A549 treated with GW870086 at 1 μM for 4 hours (cell line): ENCODE measurements at places on chromosomes 4 and X. TPM values are rescaled to one million over a fixed set of nuclear protein-coding genes. Genes with fewer than 3 reads are reported as not detected.

TRPC3 gene
- total RNA-seq: 0.05 to 0.11 TPM (median 0.06 TPM) in 4 of 5 replicates, not detected in the other

RNF150 gene
- total RNA-seq: 0.13 to 0.42 TPM (median 0.30 TPM) in 5 replicates

IQCM gene
- not detected in 5 replicates for total RNA-seq

TMEM187 gene
- total RNA-seq: 4.8 to 7.7 TPM (median 6.3 TPM) in 5 replicates

TEX11 gene
- total RNA-seq: not detected in 5 replicates

GATA1 gene
- total RNA-seq: not detected in 5 replicates

FATE1 gene
- not detected in 5 replicates for total RNA-seq

GSTCD gene
- total RNA-seq: 3.2 to 7.7 TPM (median 5.8 TPM) in 5 replicates

DKK2 gene
- not detected in 5 replicates for total RNA-seq

DIPK2B gene
- total RNA-seq: not detected in 5 replicates

RHOXF1 gene
- not detected in 5 replicates for total RNA-seq

ITIH6 gene
- total RNA-seq: 0.02 TPM in 1 of 5 replicates, not detected in the others

KLHL4 gene
- total RNA-seq: 5.6 to 7.4 TPM (median 7.0 TPM) in 5 replicates

S100P gene
- 31.8 to 89.1 TPM (median 73.1 TPM) in 5 replicates for total RNA-seq

MED12 gene
- 8.5 to 13.1 TPM (median 10.1 TPM) in 5 replicates for total RNA-seq

AGTR2 gene
- not detected in 5 replicates for total RNA-seq

ZNF157 gene
- total RNA-seq: 0.06 to 0.07 TPM (median 0.06 TPM) in 3 of 5 replicates, not detected in the others
